Vagina (tissue), 2 donors: ENCODE measurements at places on chromosomes 4 and X.

GRCh38 chr4:14749910-14750309 lies 252.4 kb upstream of the CPEB2 start:
- DNase-seq, result no peak

DNA sequence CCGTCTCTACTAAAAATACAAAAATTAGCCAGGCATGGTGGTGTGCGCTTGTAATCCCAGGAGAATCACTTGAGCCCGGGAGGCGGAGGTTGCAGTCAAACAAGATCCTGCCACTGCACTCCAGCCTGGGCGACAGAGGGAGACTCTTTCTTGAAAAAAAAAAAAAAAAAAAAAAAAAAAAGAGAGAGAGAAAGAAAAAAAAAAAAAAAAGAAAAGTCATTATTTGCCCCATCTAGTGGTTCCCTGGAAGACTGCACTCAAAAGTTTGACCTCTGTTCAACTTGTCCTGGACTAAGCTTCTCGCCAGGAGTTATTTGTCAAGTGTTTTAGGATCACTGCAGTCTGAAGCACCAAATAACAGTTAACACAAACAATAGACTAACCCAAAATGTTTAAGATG lies 45.3 kb upstream of the KCTD8 start:
- DNase-seq, result no peak

DNA sequence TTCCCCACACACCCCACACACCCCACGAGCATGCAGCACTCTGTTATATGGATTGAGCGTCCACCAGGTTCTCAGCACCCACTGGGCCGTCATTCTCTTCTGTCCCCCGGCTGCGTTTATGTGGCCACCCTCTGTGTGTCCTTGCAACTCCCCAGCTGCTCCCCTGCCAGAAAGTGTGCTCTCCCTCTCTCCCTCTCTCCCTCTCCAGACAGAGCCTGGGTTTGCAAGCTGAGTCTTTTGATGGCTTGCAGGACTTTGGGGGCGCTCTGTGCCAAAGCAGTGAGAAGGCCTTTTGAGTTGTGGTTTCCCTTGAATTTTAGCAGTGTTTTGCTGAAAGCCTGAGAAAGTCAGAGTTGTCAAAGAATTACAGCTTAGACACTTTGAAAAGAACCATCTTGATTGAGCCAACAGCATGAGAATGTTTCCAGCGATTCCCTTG lies 173.5 kb downstream of the DCLK2 start:
- no peak for DNase-seq

DNA sequence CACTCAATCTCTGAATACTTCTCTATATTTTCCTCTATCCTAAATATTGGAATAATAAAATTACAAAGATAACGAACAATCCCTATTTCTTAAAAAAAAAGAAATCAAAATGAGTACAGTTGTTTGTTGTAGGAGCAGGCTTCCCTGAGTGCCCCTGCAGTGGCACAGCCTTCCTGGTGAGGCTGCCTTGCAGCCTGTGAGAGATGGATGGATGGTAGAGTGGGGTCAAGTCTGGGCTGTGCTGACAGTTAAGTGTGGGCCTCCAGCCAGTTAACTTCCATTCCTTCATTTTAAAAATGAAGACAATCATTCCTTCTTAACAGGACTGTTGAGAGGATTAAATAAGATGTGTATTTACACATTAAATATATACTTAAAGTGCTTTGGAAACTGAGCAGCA lies 136.9 kb downstream of the MGST2 start:
- DNase-seq, result no peak
